ENCODE measurements at places on chromosomes 5 and 9. TPM values are rescaled to one million over a fixed set of nuclear protein-coding genes. Genes with fewer than 3 reads are reported as not detected.

Gene PCDHGB4
- polyA plus RNA-seq = 0.64 TPM

GRCh38 chr5:38847559-38848347 is 1.9 kb downstream of the OSMR start:
- H3K27ac ChIP-seq = no peak overlapping the region
- no peak for DNase-seq
- no peaks in the 10 kb centered on the region for H3K27me3 ChIP-seq
- H3K36me3 ChIP-seq = peaks cover 24% of the 10 kb centered on the region
- H3K4me3 ChIP-seq = peak overlapping the region; percentile 67

GRCh38 chr5:116572350-116573278 is 2.0 kb downstream of the SEMA6A start:
- DNase-seq = peak; percentile 78
- no peaks in the 10 kb centered on the region for H3K36me3 ChIP-seq
- peaks cover 55% of the 10 kb centered on the region for H3K27me3 ChIP-seq
- peak overlapping the region; percentile 73 for H3K27ac ChIP-seq
- H3K4me3 ChIP-seq = peak overlapping the region; percentile 56

DNA sequence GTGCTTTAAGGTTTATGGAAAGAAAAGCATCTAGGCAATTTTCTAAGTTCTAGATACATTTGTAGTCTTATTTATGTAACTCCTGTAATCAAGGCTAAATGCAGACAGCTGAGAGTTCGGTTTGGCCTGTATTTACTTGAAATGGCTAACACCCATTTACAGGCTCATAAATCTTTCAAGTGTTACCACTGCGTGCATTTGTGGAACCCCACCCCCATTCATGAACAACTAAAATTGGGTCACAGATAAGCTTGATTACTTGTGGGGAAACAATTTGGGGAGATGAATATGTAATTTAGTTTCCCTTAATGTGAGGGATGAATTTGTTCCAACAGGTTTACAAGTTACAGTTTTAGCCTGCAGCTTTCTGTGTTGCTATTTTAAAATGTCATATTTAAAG is 360.6 kb downstream of the ARRDC3 start:
- H3K27me3 ChIP-seq = no peaks in the 10 kb centered on the region
- DNase-seq = no peak
- H3K27ac ChIP-seq = peak overlapping the region; percentile 11
- H3K4me3 ChIP-seq = no peak overlapping the region

Gene GABBR2
- not detected for polyA plus RNA-seq

- H3K27ac ChIP-seq = no peak overlapping the region
These were observed 11.6 kb upstream of the CEL start for GRCh38 chr9:133050142-133050541.

- no peak overlapping the region for H3K4me3 ChIP-seq
- DNase-seq = no peak
- no peaks in the 10 kb centered on the region for H3K4me1 ChIP-seq
- H3K27ac ChIP-seq = no peak overlapping the region
These were observed 267.0 kb upstream of the NUDT12 start for GRCh38 chr5:103829585-103829984.

Gene AQP3
- 0.64 TPM for polyA plus RNA-seq

DNA sequence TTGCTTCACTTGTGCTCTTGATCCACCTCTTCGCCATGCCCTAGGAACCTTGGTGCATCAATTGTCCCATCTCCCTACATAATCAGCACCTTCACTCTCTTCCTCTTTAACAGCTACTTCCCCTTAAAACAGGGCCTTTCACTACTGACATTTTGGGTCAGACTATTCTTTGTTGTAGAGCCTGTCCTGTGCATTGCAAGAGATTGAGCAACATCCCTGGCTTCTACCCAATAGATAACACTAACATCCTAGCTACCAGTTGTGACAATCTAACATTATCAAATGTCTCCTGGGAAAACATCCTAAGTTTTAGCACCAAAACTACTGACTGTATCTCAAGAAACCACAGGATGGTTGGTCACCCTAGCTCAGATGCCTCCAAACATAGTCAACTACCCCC is 854.3 kb upstream of the DMAC1 start:
- H3K27ac ChIP-seq = no peak overlapping the region
- DNase-seq = no peak
- no peak overlapping the region for H3K4me3 ChIP-seq
- H3K36me3 ChIP-seq = no peaks in the 10 kb centered on the region
- peaks cover 3% of the 10 kb centered on the region for H3K4me1 ChIP-seq

Gene SLC6A19
- not detected for polyA plus RNA-seq

- H3K4me3 ChIP-seq = no peak overlapping the region
- H3K36me3 ChIP-seq = no peaks in the 10 kb centered on the region
- H3K4me1 ChIP-seq = no peaks in the 10 kb centered on the region
- H3K27ac ChIP-seq = no peak overlapping the region
- DNase-seq = no peak
These were observed 228.4 kb upstream of the PPP1R2B start for GRCh38 chr5:156621719-156622118.

Gene NOXA1
- 0.39 TPM for polyA plus RNA-seq

Gene CNTLN
- polyA plus RNA-seq = 2.5 TPM

DNA sequence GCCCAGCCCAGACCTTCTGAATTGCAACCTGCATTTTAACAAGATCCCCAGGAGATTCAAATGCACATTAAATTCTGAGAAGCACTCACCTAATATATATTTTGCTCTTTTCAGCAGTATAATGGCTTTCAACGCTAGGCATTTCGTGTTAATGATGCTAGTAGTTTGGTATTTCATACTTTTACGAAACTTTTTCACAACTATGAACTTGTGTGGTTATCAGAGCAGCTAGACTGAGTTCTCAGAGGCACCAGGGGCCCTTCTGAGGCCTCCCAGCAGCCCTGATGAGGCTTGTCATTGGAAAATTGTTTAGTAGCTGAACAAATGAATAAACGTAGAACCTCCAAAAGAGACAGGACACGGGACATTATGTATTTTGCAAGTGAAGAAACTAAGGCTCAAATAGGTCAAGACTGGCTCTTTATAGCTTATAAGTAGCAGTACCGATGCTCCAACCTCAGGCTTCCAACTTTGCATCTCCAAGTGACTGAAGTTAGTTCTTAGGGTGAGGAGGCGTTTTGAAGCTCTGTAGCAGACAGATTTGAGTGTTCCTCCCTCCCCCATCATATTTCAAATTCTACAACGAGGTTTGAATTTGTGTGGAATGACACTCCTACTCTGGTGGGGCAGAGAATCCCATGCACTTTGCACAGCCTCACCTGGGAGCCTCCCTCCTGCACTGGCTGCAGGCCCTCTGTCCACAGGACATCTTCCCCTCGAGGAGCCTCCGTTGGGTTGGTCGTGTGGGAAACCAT is 121.1 kb upstream of the SLC25A48 start:
- H3K27ac ChIP-seq = no peak overlapping the region
- peaks cover 7% of the 10 kb centered on the region for H3K27me3 ChIP-seq
- H3K36me3 ChIP-seq = no peaks in the 10 kb centered on the region
- H3K4me1 ChIP-seq = peaks cover 6% of the 10 kb centered on the region
- H3K4me3 ChIP-seq = no peak overlapping the region
- DNase-seq = no peak

DNA sequence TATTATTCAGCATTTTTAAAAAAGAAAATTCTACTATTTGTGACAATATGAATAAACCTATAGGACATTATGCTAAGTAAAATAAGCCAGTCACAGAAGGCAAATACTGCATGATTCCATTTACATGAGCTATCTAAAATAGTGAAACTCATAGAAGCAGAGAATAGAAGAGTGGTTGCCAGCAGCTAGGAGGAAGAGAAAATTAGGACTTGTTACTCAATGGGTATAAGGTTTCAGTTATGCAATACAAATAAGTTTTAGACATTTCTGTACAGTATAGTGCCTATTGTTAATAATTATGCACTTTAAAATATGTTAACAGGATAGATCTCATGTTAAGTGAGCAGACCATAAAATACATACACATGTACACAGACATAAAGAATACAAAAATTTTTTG is 73.8 kb upstream of the SPINK5 start:
- H3K4me1 ChIP-seq = no peaks in the 10 kb centered on the region
- no peak overlapping the region for H3K4me3 ChIP-seq
- no peaks in the 10 kb centered on the region for H3K36me3 ChIP-seq
- H3K27me3 ChIP-seq = no peaks in the 10 kb centered on the region
- no peak for DNase-seq

DNA sequence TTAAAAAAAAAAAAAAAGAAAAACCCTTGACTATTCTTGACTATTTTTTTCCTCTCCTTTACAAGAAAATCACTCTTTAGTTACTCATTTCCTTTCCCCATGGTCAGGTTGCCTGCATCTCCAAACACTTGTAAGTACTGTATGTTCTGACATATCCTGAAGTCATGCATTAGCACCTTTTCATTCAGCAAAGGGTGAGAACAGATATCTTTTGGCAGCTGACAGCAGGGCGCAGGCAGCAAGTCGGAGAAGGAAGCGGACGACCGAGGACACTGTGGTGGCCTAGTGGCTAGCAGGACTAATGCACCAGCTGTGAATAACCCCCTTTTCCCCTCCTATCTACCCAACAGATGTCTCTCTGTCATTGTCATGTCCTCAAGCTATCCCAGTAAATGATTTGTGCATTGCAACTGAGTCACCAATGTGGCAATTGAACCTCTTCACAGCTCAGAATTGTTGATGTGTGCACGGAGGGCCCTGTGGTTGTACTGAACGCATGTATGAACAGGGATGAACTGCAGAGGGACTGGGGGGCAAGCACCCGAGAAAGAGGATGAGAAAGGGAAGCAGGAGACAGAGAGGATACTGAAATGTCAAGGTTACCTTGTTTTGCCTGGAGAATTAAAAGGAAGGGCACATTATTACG is 996.0 kb upstream of the ARRDC3 start:
- no peak for DNase-seq
- H3K27ac ChIP-seq = no peak overlapping the region
- no peaks in the 10 kb centered on the region for H3K36me3 ChIP-seq

DNA sequence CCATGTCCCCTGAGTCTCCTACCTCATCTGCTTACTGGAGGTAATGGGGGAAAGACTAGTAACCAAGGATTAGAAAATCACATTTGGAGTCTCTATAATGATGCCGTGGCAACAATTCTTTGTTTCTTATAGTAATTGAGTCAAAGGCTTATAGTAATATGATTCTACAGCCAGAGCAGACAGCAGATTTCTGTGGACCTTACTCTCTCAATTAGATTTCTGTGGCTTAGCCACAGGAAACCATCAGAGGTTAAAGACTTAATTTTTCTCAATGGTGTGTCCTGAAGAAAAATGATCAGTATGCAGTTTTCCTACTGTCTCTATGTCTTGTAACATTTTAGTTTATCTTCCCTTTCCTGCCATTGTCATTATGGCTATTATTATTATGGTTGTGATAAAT is 59.3 kb upstream of the CD180 start:
- no peaks in the 10 kb centered on the region for H3K27me3 ChIP-seq
- no peak overlapping the region for H3K27ac ChIP-seq
- no peaks in the 10 kb centered on the region for H3K36me3 ChIP-seq
- DNase-seq = no peak
- H3K4me3 ChIP-seq = no peak overlapping the region

Gene HOMER1
- polyA plus RNA-seq = 2.2 TPM

DNA sequence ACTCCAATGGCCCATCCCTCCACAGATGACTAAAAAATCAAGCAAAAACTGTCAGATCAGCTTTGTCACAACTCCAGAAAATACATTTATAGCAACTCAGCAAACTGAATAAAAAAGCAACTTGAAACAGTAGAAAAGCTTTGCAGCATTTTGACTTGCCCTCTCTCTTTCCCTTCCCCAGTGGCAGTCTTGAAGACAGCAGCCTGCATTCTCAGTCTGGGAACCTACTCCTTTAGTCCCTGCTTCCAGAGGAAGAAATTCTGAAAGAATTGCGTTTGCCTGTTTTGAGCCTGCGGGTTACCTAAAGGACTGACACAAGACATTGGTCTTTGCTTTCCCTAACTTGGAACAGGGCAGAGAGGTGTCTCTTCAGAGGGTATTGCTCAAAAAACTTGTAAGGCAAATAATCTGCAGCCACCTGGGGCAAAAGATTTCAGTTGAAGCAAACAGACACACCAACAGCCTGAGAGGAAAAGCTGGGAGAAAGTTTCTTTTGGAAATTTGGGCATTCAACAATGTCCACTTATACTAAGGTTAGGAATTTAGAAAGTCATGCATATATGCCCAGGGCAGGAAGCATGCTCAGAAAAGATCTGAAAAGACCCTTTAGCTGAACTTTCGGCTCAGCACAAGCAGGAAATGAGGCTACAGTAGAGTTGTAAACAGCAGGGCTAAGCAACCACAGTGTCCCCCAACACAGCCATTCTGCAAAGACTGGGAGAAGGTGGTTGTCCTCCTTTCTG is 15.2 kb upstream of the SLC35D2 start:
- H3K27ac ChIP-seq = 0 out of 2 replicates have a peak overlapping the region, but pooled peaks have one; percentile 5
- no peaks in the 10 kb centered on the region for H3K4me1 ChIP-seq
- no peak overlapping the region for H3K4me3 ChIP-seq
- no peaks in the 10 kb centered on the region for H3K27me3 ChIP-seq
- no peak for DNase-seq

Gene CCDC112
- polyA plus RNA-seq = 2.3 TPM

Gene CBY3
- not detected for polyA plus RNA-seq

- H3K27me3 ChIP-seq = no peaks in the 10 kb centered on the region
- peak; percentile 52 for DNase-seq
- peak overlapping the region; percentile 91 for H3K27ac ChIP-seq
- H3K36me3 ChIP-seq = no peaks in the 10 kb centered on the region
- peak overlapping the region; percentile 58 for H3K4me3 ChIP-seq
These were observed 658 bp downstream of the PDCD1LG2 start for GRCh38 chr9:5510989-5511388.

GRCh38 chr5:158976035-158976434 is 123.7 kb downstream of the EBF1 start:
- no peak overlapping the region for H3K4me3 ChIP-seq
- no peak for DNase-seq
- H3K4me1 ChIP-seq = peaks cover 4% of the 10 kb centered on the region
- no peaks in the 10 kb centered on the region for H3K36me3 ChIP-seq
- H3K27me3 ChIP-seq = no peaks in the 10 kb centered on the region
- H3K27ac ChIP-seq = 0 out of 2 replicates have a peak overlapping the region, but pooled peaks have one; percentile 17

- peaks cover 4% of the 10 kb centered on the region for H3K4me1 ChIP-seq
- no peaks in the 10 kb centered on the region for H3K36me3 ChIP-seq
- H3K27me3 ChIP-seq = no peaks in the 10 kb centered on the region
- no peak overlapping the region for H3K4me3 ChIP-seq
- H3K27ac ChIP-seq = no peak overlapping the region
These were observed 43.5 kb upstream of the TCF7 start for GRCh38 chr5:134070725-134071613.

DNA sequence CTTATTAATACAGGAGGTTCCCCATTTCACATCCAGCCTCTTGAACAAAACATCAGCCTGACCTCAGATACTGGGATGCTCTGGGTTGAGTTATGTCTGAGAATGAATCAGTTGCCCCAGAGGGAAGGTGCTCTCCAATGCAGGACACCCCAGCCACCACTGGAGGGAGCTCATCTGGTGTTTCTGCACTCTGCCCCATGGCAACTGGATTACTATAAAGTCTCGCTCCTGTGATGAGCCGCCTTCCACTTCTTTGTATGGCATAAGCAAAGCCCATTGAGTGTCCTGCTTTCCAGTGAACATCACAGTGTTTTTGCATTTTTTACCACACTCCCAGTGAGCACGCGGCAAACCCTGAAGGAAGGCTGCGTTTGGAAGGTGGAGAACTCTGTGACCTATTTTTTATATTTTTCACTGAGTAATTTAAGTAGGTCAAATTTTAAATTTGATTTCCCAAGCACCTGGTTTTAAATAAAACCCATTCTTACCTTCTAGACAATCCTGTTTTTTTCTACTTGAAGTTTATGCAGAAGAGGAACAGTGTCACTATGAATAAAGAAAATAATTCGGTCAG is 176.9 kb upstream of the WWC1 start:
- H3K4me3 ChIP-seq = no peak overlapping the region
- no peaks in the 10 kb centered on the region for H3K27me3 ChIP-seq
- DNase-seq = peak; percentile 57

Gene TMEM171
- polyA plus RNA-seq = 7.6 TPM
